H54 (cell line): ENCODE measurements at places on chromosomes 2 and 18.

GRCh38 chr2:197322724-197323720 is 12.4 kb upstream of the ANKRD44 start:
- no peak for DNase-seq

DNA sequence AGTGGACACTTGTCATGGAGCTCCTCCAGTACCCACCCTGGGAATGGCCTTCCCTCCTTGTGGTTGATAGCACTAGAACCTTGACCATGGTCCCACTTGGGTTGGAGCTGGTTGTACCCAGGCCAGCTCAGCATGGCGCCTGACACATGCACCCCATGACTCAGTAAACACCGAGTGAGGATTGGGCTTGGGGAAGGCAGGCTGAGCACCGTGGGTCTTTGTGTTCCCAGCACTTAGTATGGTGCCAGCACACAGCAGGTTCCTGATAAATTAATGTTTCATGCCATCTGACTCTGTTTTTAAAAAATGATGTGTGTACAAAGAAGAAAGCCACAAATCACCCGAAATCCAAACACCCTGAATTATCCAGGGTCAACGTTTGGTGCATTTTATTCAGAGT is 69.8 kb downstream of the CIB4 start:
- DNase-seq, result no peak

DNA sequence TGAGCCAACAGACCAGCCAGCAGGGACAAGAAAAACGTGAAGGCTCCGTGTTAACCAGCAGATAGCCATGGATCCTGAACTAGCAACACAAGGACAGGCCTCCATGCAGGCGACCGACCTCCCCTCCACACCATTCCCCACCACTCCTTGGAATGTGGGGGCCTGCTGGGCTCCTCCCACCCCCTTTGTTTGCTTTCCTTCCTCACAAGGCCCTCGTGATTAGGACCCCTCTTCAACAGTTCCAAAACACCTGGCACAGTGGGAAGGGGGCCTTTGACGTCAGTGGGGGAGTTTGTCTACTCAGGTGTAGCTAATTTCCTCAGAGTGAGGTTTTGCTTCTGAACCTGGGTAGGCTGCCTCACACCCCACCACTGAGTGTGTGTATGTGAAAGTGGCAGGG is 37.8 kb downstream of the SLC14A2 start:
- DNase-seq, result no peak

GRCh38 chr2:17958466-17959092 is 80.1 kb downstream of the KCNS3 start:
- no peak for DNase-seq

DNA sequence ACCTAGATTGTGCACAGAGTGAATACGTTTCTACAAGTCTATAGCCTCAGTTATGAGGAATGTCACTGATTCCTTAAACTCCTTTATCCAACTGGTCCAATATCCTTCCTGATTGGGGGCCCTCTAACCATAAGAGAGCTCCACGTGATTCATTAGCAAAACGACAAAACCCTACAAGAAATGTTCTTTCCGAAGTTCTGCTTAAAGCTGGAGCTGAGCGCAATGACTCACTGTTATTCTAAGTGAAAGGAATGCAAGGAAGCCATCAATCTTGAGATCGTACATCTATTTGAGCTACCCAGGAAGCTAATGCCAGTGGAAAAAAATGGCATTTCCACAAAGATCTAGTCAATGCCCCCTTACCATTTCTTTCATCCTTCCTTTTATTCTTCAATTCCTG is 354.9 kb upstream of the CDH20 start:
- DNase-seq, result peak; percentile 6

DNA sequence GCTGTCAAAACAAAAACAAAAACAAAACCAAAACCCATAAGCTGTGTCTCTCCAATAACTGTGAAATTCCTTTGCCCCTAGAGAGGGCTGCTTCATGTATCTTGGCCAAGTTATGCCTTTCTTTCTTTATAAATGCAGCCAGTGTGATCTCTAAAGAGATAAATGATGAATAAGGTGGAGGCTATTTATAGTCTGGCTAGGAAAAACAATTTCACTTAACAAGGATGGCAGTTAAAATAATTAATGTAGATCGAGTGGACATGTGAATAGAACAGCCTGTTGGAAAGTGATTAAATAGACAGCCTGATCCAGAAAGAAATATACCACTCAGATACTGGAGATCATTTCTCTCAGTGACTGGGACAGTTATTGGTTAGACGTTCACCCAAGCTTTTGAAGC is 1666.9 kb upstream of the CELF4 start:
- no peak for DNase-seq

DNA sequence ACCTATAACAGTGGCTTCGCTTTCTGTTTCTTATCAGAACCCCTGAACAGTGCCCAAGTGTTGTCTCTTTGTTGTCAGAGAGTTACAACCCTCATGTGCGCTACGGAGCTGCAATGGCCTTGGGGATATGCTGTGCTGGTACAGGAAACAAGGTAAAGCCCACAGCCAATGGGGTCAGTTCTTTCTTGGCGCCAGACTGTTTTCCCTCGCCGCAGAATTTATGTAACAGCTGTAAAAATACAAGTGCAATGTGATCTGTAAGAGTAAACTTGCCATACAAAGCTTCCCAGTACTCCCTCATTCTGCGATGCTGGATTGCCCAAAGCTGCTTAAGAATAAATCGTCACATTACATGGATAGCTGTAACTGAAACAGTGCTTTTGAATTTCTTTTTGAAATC is 13.9 kb upstream of the HTR2B start:
- DNase-seq, result no peak

GRCh38 chr2:14231391-14231898 is 401.1 kb upstream of the LRATD1 start:
- no peak for DNase-seq

GRCh38 chr2:118523761-118524160 is 323.7 kb downstream of the EN1 start:
- no peak for DNase-seq

GRCh38 chr2:60612033-60612432 is 58.6 kb upstream of the BCL11A start:
- DNase-seq, result no peak

GRCh38 chr2:73253901-73254300 is 19.8 kb downstream of the CCT7 start:
- DNase-seq, result no peak
